GM10248 (cell line): ENCODE measurements at places on chromosomes 7 and 10.

DNA sequence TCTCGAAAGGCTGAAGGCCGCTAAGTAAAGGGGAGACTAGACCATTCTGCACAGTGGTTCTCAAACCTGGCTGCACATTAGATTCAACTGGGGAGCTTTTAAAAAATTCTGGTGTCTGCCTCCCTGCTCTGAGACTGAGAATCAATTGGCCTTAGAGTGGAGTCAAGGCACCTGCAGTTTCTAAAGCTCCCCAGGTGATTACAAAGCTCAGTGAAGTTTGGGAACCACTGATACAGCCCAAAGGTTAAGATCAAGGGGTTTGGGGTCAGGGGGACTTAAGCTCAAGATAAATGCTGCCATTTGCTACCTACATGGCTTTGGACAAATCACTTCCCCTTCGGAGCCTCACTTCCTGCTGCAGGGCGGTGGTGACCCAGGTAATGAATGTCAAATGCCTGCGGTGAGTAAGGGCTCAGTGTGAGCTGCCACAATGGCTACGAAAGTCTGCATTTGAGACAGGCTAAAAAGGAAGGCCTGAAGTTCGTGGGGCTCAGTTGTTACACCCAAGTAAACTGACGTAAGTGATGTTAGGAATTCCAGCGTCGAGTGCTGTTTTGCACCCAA, 72.3 kb downstream of the TLL2 start:
- no peak for DNase-seq

DNA sequence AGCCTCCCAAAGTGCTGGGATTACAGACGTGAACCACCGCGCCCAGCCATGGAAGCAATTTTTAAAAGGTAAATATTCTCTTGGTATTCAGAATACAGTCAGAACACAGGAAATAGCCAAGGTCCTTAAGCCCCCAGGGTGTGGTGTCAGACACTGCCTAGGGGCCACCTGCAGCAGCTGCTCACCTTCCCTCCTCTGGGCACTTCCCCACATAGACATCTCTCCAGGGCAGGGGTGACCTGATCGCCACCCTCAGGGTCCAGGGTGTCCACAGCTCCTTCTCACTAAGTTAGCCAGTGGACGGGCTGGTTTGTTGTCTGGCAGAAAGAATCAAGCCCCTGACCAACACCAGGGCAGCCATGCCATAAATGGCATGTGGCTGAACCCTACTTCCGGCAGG, 15.9 kb downstream of the URGCP start:
- DNase-seq: no peak

GRCh38 chr7:31076641-31077310, 24.7 kb downstream of the ADCYAP1R1 start:
- DNase-seq: no peak

DNA sequence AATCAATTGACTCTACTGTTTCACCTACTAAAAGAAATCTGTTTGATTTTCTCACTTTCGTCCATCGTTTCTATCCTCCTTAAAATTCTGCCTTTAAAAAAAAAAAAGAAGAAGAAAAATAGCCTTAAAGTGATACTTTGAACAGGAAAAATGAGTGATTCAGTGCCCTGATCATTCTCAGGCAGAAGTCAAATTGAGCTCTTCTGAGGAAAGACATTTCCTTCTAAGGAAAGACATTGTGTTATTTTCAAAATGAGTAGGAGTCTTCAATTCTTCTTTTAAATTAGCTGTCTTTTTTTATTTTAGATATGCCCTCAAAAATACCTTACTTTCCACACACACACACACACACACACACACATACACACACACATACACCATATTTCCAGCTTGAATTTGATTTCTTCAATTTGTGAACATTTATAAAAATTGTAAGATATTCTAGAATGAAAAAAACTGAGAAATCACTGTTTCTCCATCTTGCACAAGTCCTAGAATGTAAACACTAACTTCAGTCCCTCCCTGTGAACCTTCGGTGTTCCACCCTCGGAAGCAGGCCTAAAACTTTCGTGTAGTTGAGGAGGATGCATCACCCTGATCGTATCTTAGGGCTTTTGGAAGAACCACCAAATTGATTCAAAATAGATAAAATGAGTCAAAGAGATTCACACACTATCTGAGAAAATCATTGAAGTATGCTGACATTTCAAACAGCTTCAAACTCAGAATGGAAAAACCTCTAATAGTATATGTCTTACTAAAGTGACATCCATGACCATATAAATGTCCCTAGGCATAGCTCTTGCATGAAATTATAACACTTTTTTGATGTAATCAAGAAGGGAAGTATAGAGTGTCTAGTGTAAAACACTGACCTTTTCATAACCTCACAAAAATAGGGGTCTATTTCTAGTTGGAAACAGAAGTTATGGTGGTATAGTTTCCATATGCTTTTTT, 270.8 kb downstream of the GATA3 start:
- no peak for DNase-seq

- DNase-seq: no peak
Measured at GRCh38 chr7:138565451-138566114, 105.5 kb downstream of the TRIM24 start.

DNA sequence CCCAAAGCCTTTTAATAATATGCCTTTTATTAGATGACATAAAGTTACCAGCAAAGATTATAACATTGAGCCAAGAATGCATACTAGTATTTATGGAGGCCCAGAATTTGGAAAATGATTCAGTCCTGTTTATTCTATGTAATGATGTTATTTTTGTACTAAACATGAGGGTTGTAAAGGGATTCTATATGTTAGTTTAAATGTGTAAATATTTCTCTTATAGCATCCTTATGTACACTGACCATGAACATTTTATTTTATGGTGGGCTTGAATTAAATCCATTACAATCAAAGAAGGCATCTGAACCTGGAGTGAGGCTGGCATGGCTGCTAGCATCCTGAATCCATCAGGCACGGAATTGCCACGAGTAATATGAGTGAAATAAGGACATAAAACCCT, 80.2 kb downstream of the RAB18 start:
- no peak for DNase-seq

GRCh38 chr7:41428381-41428780, 274.5 kb downstream of the INHBA start:
- DNase-seq: no peak
